ENCODE measurements at places on chromosomes 12 and 14.

DNA sequence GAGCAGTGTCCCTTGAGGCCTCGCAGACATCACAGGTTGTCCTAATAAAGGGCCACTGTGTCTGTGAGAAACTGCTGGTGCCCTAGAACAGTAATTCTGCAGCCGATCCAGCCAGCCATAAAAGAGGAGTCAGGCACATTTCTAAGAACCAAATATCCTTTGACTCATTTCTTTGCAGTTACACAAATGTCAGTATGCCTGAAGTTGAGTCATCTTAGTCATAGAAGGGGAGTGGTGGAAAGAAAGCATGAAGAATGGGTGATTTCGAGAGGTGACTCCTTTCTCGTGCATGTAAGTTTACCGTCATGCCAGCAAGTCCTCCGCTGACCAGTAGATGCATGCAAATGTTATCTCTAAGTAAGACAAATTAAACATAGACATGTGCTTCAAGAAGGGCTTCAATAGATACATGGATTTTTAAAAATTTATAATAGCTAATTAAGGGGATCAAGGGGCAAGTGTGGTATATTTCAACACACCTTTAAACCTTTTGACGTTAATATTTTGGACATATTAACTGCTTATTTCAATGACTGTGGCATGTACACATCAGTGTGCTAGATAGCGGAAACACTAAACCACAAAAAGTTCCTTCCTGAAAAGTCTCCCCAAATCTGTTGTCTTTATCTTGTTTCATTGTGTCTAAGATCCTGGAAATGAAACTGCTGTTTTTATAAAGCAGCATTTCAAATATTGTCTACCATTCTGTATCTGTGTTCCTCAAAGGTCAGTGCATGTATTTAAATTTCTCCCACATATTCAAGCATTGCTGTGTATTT is 497.4 kb downstream of the NPAS3 start:
- peak; percentile 58 for DNase-seq

DNA sequence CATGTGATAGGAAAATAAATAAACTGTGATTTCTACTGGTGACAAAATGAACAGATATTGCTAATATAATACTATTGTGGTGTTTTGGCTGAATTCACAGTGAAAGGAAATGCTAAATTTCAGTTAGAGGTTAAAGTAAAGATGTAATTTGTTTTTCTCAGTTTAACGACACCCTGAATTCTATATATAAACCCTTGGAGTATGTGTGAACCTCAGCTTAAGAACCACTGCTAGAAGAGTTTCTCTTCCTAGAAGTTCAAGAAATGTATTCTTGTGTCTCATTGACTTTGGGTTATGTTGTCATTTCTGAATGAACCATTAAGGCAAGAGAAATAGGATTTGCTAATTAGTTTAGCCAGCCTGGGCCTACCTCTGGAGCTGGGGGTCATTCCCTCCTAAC is 8.2 kb downstream of the FBXO34 start:
- DNase-seq = no peak

- no peak for DNase-seq
Measured at GRCh38 chr12:67876305-67876915, 112.8 kb upstream of the IFNG-AS1 start.

GRCh38 chr12:25186788-25187402 is 8.1 kb downstream of the DNAI7 start:
- peak; percentile 14 for DNase-seq

GRCh38 chr14:92411941-92412340 is 89.0 kb downstream of the SLC24A4 start:
- no peak for DNase-seq

GRCh38 chr14:103232831-103233319 is 101.2 kb upstream of the EIF5 start:
- DNase-seq = no peak
